Stimulated activated CD8-positive, alpha-beta memory T cell treated with anti-CD3 and anti-CD28 coated beads, Interleukin-4, amount 100 ng/mL, for 1 hour (primary cell): ENCODE measurements at places on chromosomes 2 and 18.
A peak's percentile ranks its signal among the peaks of the same experiment; 100 is the strongest.

DNA sequence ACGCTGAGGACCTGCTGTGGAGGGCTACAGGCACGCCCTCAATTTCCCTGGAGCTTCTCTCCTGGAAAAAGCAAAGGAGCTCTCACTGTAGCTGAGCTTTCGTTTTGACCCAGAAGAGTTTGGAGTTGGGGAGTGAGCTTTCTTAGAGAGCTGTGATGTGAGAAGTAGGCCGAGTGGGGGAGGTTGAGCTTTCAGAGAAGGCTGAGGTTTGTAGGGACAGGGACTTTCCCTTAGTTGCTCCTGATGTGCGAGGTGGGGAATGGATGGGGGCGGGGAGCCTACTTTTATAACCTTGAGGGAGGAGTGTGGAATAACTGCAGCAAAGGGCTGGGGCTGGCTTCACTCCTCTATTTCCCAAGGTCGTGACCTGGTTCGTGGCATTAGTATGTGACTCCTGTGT is 47.1 kb downstream of the ZNF532 start:
- DNase-seq, result no peak

- no peak for DNase-seq
These were observed 136.1 kb upstream of the MYCN start for GRCh38 chr2:15804246-15804619.

DNA sequence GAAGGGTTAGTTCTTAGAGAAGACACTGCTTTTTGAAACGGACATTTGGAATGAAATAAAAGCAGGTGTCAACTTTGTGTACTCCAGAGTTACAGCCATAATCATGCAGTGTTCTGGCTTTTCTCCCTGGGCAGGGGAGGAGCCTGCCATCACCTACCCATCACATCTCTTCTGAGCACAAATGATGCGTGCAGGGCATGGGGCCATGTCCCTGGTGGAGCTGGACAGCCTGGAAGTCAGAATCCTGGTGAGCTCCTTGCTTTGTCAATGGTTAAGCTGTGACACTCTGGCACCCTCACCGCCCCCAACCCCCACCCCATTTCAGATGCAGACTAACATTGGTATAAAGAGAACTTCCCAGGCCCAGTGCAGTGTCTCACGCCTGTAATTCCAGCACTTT is 53.1 kb downstream of the PDCL3 start:
- no peak for DNase-seq

GRCh38 chr18:39149211-39149806 is 1583.7 kb upstream of the CELF4 start:
- no peak for DNase-seq

GRCh38 chr2:52970642-52971041 is 797.0 kb upstream of the CHAC2 start:
- DNase-seq, result no peak

DNA sequence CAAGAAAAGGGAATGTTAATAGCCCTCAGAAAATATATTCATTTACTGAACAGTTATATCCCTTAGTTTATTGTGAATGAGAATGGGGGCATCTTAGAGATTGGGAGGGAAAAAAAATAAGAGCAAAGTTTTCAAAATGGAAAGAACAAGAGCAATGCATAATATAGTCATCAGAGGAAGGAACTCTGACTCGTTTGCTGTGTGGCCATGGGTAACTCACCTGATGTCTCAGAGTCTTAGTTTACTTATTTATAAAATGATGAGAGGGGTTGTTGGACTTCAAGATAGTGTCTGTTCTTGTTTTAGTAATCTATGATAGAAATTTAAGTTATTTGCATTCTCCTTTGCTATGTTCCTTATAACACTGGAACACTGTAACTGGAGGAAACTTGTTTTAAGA is 70.7 kb downstream of the EML4 start:
- DNase-seq, result no peak

DNA sequence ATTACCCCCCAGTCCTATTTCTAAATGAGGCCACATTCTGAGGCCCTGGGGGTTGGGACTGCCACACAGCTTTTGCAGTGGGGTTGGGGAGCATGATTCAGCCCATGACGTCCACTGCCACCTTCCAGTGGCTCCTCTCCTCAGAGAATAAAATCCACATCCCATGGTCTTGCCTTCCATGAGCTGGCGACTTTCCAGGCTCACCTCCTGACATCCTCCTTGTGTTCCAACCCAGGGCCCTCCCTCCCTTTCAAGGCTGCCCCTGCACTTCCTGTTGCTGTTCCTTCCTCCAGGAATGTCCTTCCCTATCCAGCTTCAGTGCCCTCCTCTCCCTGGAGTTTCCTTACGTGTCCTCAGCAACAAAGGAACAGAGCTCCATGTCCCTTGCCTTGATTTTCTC is 187.3 kb upstream of the ID2 start:
- DNase-seq, result no peak

DNA sequence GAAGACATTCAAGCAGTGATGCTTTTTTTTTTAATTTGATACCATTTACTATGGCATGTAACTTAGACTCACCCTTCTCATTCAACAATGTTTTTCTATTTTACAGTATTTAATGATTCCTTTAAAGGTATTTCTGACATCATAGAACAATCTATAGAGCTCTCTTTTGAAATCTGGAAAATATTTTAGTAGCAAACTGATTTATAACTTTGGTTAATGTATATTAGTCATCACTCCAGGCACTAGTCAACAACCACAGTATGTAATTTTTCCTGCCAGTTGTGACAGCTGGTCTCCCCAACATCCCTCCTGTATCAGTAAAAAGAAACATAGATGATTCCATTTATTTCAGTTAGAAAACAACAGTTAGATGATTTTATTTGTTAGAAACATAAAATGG is 122.9 kb downstream of the LCLAT1 start:
- no peak for DNase-seq

- no peak for DNase-seq
These were observed 70.8 kb downstream of the SPRED2 start for GRCh38 chr2:65361623-65362022.

GRCh38 chr2:16621316-16621715 is 44.3 kb downstream of the CYRIA start:
- DNase-seq, result no peak

- no peak for DNase-seq
These were observed 250.1 kb downstream of the PRKCE start for GRCh38 chr2:45901468-45902032.

GRCh38 chr2:100297511-100297910 is 24.8 kb downstream of the LONRF2 start:
- DNase-seq, result no peak

DNA sequence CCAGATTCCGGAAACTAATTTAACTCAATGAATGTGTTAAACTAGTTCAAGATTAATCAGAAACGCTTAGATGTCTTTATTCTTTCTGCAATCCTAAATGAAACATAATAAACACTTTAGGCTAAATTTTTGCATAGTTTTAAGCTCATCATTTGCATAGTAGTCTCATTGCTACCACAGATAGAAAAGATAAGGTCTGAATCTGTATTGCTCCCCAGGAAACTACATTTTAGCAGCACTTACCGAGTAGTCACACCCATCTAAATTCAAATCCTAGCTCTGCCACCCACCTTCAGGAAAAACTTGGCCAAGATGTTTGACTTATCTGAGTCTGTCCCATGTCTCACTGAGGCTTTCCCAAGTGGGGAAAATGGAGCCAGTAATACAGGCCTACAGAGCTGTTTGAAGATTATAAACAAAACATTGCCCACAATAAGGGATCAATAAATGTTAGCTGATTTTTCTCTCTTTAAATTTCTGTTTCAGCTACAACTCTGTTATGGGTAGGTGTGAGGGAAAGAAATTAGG is 87.0 kb downstream of the GALNT3 start:
- no peak for DNase-seq

DNA sequence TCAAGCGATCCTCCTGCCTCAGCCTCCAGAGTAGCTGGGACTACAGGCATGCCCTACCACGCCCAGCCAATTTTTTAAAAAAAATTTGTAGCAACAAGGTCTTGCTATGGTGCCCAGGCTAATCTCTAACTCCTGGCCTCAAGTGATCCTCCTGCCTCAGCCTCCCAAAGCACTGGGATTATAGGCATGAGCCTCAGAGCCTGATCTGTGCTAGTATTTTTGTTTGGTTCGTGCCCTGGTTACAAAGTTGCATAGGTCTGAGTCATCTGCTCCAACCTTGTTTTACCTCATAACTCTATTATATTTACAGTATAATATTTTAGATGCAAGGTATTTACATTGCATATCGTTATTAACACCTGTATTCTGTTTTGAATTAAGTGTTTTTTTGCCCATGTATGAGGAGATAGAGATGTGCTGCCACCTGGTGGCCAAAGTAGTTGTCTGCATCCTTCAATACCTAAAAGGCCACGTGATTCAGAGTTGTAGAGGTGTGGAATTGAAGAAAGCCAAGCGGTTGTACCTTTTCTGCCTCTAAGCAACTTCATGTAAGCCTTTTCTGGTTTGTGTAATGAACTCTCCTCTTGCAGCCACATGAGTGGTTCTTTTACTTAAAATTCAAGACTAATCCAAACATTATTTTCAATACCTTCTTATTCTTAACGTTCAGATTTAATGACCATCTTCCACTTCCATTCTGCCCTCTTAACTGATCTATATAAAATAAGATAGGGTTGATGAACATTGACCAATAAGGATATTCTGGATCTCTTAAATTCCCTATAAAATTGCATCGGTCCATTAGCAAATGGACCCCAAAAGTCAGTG is 19.9 kb upstream of the CABYR start:
- peak; percentile 60 for DNase-seq

- no peak for DNase-seq
These were observed 40.8 kb downstream of the CRACDL start for GRCh38 chr2:98895221-98895620.

- DNase-seq, result no peak
These were observed 38.5 kb upstream of the SIGLEC15 start for GRCh38 chr18:45786941-45787340.

- no peak for DNase-seq
These were observed 923 bp downstream of the AMER3 start for GRCh38 chr2:130756053-130756873.

DNA sequence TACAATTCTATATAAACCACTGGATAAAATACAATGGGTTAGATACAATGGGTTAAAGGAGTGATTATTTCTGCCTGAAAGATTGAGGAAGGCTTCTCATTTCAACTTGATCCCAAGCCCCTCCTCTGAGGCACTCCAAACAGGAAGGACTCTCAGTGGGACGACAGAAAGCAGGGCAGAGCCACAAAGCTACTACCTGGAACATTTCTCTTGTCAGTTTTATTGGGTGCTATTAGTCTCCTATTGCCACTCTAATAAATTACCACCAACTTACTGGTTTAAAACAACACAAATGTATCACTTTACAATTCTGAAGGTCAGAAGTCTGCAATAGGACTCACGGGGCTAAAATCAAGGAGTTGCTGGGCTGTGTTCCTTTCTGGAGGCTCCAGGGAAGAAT is 146.7 kb downstream of the MREG start:
- no peak for DNase-seq

DNA sequence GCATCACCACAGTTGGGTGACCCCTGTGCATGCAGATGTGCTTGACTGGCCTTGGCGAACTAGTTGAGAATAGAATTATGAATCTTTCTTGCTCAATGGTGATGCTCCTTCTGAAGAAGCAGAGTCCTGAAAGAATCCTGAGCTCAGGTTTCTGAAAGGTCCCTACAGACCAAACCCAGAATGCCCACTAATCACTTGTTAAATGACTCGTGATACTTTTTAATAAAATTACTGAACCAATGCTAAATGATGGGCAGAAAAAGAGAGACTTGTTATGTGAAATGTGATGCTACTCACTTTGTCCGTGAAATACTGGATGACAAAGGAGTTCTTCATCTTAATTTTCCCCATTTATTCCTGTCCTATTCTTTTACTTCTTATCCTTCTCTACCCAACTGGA is 263.5 kb upstream of the LRRTM1 start:
- DNase-seq, result no peak

DNA sequence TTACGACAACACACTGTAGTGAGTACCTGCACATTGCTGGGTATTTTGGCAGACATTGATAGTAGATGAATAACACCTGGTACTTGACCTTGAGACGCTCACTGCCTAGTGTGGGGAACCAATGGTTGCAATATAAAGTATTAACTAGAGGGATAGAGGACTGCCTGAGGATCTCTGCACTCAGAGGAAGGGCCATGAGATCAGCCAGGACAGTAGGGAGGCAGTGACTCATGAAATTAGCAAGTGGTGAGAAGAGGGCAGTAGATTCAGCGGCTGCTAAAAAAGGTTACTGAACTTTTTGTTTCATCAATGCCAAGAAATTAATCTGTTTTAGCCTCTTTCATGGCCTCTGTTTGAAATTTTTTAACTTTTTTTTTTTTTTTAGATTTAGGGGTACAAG is 250.8 kb upstream of the TCF4 start:
- DNase-seq, result no peak

GRCh38 chr18:34220081-34220815 is 4.5 kb downstream of the NOL4 start:
- no peak for DNase-seq

- DNase-seq, result no peak
These were observed 1.1 kb upstream of the PXDN start for GRCh38 chr2:1745171-1746023.

- DNase-seq, result no peak
These were observed 12.6 kb downstream of the CNDP1 start for GRCh38 chr18:74546751-74547530.
